ENCODE measurements at places on chromosomes 7 and 10.

DNA sequence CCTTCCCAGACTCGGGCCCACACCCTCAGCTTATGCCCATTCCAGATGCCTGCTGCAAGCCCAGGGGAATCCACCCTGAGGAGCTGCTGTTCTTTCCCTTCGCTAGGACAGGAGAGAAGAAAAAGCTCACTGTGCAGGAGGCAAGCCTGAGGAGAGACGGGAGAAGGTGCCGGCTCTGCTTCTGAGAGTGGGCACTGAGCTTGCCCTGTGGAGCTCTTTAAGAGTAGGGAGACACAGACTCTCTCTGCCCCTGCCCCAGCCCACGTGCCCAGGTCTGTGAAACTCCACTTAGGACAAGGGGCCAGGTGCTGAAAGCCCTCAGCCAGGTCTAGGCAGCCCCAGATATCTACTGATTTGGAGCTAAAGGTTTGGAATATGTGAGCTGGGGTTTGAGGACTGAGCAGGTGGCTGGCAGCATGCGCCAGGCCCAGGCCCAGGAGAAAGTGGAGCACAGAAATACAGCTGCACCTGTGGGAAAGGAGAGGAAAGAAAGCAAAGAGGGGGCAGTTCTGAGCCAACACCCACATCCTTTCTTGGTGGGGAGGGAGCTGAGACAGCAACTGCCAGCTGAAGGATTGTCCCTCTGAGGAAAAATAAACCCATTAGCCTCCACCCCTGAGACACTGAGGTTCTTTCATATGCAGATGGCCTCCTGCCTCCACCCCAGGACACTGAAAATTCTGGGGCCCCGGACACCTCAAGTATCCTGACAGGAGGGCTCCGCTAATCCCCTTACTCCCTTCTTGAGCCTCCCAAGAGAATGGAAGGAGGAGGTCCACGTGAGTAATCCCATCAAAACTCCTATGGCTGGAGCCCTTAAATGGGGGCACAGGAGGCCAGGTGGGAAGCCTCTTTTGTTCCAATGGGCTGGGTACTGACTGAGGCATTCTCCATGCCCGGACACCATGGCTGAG, 7.3 kb downstream of the POLL start:
- DNase-seq = no peak

- no peak for DNase-seq
Observed at GRCh38 chr7:133186060-133186459, 66.8 kb upstream of the EXOC4 start.

GRCh38 chr10:93417266-93417665, 64.9 kb downstream of the MYOF start:
- peak; percentile 63 for DNase-seq

- DNase-seq = no peak
Observed at GRCh38 chr7:33186192-33186591, 56.8 kb downstream of the BBS9 start.

- DNase-seq = no peak
Observed at GRCh38 chr7:44377681-44378421, 52.5 kb upstream of the CAMK2B start.

GRCh38 chr10:102834143-102834542, 3.1 kb downstream of the CYP17A1 start:
- no peak for DNase-seq

GRCh38 chr10:72709041-72709440, 17.1 kb downstream of the MCU start:
- no peak for DNase-seq

GRCh38 chr7:138668229-138668596, 32.9 kb downstream of the SVOPL start:
- no peak for DNase-seq
